ENCODE measurements at places on chromosomes 6 and 20.

DNA sequence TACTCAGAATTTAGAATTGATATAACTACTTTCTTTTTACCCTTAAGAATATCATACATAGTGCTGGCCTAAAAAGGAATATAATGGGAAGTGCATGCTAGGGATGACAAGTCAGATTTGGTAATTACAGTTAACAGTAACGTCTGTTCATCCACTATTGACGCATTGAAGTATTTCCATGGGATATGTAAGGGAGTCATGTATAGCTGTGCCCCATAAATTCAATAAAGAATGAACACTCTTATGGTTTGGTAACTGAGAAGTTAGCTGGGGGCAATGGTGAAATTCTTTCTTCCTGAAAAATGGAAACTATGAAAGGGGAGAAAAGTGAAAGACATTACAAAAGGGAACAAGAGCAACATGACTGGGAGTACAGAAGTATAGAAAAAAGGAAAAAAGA is 2.6 kb upstream of the COL19A1 start:
- no peak for DNase-seq

GRCh38 chr6:167150941-167151549 is 6.7 kb downstream of the GPR31 start:
- DNase-seq: peak; percentile 2

DNA sequence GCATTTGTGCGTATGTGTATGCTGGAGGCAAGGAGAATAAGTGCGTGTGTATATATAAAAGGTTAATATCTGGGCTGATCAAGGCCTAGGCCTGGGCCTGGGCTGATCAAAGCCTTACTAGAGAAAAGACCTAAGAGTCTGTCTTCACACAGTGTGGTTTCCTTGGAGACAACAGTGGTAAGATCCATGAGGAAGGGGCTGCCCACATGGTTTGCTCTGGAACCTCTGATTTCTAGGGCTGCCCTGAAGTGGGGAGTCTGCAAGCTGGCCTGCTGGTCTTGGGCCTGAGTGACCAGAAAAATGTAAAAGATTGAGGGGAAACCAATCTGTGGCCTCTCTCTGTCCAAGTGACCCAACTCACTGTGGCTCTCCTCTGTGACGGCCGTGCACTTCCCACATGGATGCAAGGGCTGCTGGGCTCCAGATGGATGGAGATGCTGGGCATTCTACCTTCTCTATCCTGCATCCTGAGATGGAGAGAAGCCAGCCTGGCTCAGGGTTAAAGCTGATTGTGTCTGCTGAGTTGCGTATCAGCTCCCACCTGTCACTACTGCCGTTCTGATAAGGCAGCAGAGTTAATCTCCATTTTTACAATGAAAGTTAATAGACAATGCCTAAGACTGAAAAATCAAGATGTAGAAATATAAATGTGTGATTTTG is 90.3 kb upstream of the NXT1 start:
- DNase-seq: no peak

DNA sequence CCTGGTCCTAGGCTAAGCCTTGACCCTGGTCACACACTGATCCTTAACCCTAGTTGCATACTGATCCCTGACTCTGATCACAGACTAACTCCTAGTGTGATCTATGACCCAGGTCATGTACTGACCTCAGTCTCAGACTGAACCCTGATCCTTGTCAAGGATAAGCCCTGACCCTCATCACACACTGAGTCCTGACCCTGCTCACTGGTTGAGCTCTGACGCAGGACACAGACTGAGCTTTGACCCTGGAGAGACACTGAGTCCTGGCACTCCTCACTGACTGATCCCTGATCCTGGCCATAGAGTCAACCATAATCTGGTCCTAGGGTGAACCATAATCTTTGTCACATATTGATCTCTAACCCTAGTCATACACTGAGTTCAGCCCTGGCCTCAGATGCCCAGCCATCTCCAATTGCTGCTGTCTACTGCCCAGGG is 37.9 kb downstream of the KCNB1 start:
- no peak for DNase-seq
